ENCODE measurements at places on chromosomes 11 and 22.
A peak's percentile ranks its signal among the peaks of the same experiment; 100 is the strongest.

- no peak for DNase-seq
These were observed 1480.4 kb downstream of the BRD1 start for GRCh38 chr22:48347311-48347710.

GRCh38 chr11:126598344-126599216 is 243.1 kb downstream of the ST3GAL4 start:
- DNase-seq: no peak

GRCh38 chr11:80239217-80239616 is 798.4 kb upstream of the TENM4 start:
- DNase-seq: no peak

GRCh38 chr11:119419834-119420492 is 3.0 kb downstream of the THY1 start:
- no peak for DNase-seq

- DNase-seq: no peak
These were observed 19.5 kb upstream of the TPH1 start for GRCh38 chr11:18065572-18065971.

GRCh38 chr11:123041185-123041584 is 20.8 kb downstream of the HSPA8 start:
- no peak for DNase-seq

- no peak for DNase-seq
These were observed 160.2 kb downstream of the FAT3 start for GRCh38 chr11:92384802-92385201.

DNA sequence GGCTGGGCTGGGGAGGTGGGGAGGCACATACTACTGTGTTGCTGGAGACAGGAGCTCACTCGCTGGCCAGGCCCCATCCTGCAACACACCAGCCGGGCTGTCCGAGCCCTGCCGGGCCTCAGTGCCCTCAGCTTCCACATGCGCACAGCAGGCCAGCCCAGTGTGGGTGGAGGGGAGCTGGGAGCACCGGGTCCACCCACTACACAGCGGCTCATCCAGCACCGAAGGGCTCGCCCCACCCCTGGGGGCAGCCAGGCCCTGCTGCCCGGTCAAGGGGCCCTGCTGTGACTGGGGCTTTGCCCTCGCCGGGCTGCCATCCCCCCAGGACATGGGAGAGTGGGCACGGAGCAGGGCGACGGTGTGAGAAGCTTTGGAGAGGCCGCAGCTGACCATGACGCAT is 9.3 kb downstream of the TTLL8 start:
- no peak for DNase-seq

DNA sequence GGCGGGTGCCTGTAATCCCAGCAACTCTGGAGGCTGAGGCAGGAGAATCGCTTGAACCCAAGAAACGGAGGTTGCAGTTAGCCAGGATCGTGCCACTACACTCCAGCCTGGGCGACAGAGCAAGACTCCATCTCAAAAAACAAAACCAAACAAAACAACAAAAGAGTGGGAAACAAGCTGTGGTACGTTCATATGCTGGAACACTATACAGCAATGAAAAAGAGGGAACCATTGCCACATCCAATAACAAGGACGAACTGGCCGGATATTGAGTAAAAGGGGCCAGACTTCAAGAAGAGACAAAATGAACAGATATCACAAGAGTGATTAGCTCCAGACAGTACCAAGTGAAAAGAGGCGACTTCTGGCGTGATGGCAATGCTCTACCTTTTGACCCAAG is 4.9 kb downstream of the MACROD1 start:
- DNase-seq: no peak

GRCh38 chr11:63227521-63228107 is 15.8 kb downstream of the SLC22A25 start:
- no peak for DNase-seq

DNA sequence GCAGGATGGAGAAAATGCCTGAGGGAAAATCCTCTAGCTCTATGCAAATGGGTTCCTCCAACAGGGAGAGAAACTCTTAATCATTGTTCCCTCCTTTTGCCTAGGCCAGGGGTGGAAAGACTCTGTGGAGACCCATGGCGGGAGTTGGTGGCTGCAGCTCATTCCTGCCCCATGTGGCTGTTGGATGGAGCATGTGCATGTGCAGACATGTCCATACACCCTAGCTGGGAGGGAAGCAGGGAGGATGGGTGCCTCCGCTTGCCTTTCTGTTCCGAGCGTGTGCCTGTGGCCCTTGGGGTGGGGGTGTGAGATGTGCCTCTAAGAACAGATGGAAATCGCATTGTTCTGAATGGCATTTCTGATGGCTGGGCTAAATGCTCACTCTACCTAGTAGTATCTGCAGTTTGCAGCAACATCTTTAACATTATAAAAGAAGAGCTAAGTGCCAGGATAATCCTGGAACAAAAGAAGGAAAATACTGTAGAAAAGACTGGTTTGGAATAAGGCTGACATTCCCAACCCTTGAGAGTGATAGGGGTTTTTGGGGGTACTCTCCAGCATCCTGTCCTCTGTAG is 31.7 kb downstream of the METTL15 start:
- DNase-seq: no peak

- no peak for DNase-seq
These were observed 134.6 kb downstream of the ST3GAL4 start for GRCh38 chr11:126489836-126490660.

DNA sequence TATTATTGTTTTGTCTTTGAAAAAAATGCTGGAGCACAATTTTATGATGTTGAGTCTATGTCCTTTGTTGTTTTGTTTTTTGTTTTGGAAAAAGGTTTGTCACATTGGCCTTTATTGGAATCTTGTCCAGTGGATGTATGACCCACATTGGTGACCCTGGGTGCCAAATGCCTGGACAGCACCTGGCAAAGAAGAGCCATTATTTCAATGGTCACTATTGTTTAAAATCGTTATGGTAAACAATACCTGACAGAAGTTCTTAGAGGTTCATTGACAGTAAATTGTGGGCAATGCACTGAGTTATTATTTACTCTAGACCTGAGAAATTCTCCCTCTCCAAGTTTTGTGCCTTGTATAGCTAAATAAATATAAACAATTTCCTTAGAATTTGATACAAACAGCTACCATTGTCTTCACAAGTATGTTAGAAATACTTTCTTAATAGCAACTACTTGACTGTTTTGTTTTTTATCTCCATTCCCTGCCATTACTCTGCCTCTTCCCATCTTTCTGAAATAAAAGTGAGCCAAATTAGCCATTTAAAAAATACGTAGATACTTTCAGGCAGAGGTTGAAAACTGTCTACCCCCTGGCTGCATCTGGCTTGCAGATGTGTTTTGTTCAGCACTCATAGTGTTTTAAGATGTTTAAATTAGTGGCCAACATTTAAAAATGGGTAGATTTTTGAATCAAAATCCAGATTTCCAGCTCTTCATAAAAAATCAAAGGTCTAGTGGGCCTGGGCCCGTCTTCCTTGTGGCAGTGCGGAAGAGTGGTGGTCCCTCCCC is 39.9 kb downstream of the BMAL1 start:
- DNase-seq: peak; percentile 68

DNA sequence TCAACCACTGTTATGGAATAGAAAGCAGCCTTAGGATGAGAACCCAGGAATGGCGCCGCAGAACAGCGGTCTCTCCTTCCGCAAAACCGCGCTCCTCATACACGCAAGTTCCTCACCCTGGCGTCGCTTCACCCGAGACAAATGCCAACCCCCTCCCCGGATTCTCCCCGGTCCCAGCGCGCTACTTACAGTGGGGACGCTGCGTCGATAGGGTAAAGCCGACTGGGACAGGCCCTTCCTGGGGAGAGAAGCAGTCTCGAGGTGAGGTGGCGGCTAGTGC is 287 bp downstream of the RPS13 start:
- no peak for DNase-seq

GRCh38 chr11:111604392-111605009 is 2.3 kb downstream of the SIK2 start:
- DNase-seq: no peak

- DNase-seq: no peak
These were observed 7.8 kb upstream of the MFNG start for GRCh38 chr22:37493979-37494378.

- no peak for DNase-seq
These were observed 1.5 kb downstream of the KREMEN1 start for GRCh38 chr22:29074276-29074772.

DNA sequence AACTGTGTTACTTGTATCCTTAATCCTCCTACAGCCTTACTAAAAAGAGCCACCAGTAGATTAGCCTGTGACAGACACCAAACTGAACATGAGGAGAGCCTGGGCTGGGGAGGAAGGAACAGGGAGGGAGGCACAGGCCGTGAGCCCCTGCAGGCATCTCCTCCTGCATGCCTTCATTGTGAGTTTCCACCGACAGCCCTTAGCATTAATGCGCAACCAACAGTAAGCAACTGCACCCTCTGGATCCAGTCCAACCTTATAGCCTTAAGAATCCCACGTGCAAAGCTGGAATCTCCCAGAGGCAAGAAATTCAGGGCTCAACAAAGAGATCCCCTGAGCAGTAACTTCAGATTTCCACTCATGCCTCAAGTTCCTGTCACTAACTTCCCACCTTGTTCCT is 84.6 kb downstream of the ETS1 start:
- DNase-seq: no peak

- DNase-seq: no peak
These were observed 154.3 kb downstream of the MSANTD4 start for GRCh38 chr11:105867742-105868141.

- DNase-seq: peak; percentile 79
These were observed at the start of gene NLRP6 for GRCh38 chr11:278001-278951. NLRP6 (plus strand) TSS chr11:278407; CDS start chr11:278570, 163 bp downstream.

GRCh38 chr22:47059701-47060161 is 297.3 kb downstream of the TBC1D22A start:
- no peak for DNase-seq

- no peak for DNase-seq
These were observed 101.6 kb downstream of the NTM start for GRCh38 chr11:131471976-131472375.

- no peak for DNase-seq
These were observed 10.2 kb downstream of the GRAP2 start for GRCh38 chr22:39910876-39911613.

- peak; percentile 85 for DNase-seq
These were observed 371 bp downstream of the SMCO4 start for GRCh38 chr11:93542811-93543229.

DNA sequence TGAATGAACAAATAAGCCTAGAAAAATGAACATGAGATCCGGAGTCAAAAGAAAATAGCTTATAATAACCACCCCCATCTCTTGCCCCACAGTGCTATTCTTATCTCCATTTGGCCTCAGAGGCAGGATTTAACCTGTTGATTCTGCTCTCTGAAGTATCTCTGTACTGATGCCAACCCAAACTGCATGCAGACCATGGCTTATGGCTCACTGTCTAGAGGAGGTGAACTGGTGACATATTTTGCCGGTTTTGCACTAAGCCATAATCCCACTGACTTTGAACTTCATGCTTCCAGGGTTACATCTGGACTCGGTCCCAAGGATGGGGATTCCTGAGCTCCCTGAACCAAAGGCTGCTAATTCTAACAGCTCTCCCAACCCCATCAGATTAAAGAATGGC is 397.1 kb downstream of the TENM4 start:
- DNase-seq: no peak

GRCh38 chr11:13098063-13098462 is 88.9 kb downstream of the RASSF10 start:
- no peak for DNase-seq

DNA sequence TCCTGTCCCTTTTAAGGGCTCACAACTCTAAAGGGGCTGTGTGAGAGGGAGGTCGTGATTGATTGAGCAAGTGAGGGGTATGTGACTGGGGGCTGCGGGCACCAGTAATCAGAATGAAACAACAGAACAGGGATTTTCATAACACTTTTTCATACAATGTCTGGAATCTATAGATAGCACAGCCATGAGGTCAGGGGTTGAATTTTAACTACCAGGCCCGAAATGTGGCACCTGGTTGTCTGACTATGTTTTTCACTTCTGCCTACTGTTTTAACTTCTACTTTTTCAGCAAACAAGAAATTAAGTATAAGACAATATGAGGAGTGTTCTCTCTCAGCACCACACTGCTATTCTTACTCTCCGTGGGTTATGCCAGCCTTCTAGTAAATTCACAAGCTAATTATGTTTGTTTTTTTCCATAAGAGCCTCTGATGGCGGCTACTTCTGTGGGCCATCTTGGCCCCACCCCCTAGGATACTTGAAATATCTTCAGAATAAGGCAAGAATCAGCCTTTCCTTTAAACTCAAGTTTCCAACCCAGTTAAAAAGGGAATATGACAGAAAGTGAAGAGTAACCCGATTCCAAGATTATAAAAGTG is 552.8 kb upstream of the CHORDC1 start:
- DNase-seq: no peak
